ENCODE measurements at places on chromosomes 1 and 21.

GRCh38 chr1:10561955-10562354, 87.2 kb downstream of the PEX14 start:
- no peak for DNase-seq

DNA sequence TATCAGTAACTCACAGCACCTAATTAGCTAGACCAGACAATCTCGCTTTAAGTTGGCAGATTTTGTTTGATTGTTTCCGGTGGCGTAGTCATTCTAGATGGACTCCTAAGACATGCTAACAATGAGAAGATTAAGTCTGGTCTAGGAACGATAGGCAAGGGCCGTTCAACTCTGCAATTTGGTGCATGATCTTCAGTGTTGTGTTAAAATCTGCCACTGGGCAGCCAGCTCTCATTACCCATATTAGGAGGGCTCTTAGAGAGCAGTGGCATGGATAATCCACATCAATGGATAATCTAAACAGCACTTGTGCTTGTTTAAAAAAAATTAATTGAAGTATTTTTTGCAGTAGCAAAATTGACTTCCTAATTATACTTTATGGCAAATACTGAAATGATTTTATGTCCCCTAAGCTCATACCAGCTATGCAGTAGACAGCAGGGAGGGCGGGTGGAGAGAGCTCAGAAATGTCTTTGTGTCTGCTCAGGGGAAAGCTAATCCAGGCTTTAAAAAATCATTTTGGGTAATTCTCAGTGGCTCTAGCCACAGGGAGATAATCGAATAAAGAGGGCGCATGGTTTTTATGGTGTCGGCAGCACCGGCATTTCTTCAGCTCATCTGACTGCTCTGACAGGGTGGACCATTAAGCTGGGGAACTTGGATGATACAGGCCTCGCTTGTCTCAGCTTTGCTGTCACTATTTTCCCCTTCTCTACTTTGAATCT, 48.5 kb upstream of the IKBKE start:
- no peak for DNase-seq

DNA sequence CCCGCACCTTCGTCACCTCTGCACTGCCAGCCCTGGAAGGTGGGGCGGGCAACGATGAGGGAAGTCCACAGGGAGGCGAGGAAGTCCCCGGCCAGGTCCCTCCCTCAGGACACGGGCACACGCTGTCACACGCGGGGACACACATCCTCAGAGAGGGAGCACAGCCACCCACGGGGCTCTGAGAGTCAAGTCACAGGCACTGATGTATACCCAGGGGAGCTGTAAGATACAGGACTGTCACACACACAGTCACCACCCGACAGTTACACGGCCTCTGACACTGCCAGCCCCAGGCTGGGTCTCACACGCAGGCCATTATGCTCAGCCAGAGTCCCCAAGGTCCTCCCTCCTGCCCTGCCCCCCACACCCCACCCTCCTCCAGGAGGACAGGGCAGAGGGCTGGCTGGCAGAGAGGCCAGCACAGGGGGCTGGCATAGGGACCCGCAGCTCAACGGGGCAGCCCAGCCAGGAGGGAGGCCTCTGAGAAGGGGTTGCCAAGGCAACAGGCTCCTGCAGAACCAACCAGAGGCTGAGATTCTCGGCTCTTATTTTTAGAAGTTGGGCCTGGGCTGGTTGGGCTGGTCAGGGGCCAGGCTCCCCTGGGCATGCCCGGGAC, 17.7 kb upstream of the ADGRB2 start:
- no peak for DNase-seq

DNA sequence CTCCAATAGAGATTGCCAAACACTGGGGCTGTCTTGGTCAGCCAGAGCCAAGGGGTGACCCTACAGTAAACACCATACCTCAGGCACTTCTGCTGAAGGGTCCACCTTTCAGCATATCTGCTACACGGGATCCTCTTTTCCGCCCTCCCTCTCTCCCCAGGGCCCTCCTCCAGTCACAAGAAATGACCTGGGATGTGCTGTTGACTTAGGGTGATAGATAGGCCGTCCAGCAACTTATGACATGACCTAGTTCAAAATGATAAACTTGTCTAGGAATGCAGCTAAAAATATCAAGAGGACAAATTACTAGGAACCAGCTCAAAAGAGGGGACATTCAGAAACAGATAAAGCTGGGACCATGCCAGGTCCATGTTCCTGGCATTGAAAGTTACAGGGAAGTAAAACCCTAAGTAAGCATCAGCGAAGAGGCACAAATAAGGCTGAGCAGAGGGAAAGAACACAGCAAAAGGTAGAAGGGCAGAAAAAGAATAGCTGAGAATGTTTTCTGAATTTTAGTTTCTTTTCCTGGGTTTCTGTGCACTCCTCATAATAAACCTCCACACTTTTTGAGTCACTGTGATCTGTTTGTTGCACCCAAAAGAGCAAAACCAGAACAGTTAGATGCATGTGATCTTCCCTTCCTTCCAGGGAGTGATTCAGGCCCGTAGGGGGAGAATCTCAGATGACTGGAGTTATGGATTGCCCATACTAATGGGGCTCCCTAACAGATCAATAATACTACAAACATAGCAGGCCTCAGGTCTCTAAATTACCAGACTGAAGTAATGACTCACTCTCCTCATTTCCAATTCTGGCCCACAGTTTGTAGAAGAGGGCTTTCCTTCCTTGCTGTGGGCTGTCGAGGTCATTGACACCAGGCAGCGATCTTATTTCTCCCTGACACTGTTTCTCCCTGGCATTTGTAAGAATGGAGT, 48.9 kb upstream of the F3 start:
- DNase-seq: no peak

GRCh38 chr21:43893536-43894205, 28.6 kb downstream of the AGPAT3 start:
- no peak for DNase-seq
